ENCODE measurements at places on chromosomes 13 and 19.

GRCh38 chr19:5718579-5719273 is 1.2 kb downstream of the LONP1 start:
- peak; percentile 34 for DNase-seq

GRCh38 chr13:100890645-100891044 is 216.1 kb upstream of the TMTC4 start:
- DNase-seq: no peak

- DNase-seq: no peak
Observed at GRCh38 chr19:27759896-27760295, 1453.1 kb downstream of the UQCRFS1 start.

DNA sequence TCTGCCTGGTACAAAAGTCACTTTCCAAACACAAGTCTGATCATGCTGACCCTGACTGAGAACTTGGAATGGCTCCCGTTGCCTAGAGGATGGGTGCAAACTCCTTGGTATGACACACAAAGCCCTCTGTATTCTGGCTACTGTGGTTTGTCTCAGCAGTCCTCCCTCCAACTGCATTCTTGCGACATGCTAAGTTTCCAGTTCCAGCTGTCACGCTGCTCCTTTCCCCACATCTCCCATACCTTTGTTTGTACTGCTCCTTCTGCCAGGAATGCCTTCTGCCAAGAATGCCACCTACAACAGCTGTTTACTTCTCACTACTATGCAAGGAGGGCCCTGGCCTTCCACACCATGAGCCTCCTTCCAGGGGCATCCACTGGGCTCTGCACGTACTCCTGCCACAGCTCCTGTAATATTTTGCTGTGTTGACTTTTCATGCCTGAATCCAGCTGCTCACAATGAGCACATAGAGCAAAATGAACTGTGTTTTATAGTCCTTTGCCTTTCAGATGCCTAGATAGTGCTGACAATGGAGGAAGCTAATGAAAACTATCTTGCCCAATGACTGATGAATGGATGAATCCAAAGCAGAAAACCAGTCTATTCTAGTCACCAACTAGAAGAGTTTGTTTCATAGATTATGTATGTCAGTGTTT is 543.7 kb downstream of the EFNB2 start:
- DNase-seq: no peak

DNA sequence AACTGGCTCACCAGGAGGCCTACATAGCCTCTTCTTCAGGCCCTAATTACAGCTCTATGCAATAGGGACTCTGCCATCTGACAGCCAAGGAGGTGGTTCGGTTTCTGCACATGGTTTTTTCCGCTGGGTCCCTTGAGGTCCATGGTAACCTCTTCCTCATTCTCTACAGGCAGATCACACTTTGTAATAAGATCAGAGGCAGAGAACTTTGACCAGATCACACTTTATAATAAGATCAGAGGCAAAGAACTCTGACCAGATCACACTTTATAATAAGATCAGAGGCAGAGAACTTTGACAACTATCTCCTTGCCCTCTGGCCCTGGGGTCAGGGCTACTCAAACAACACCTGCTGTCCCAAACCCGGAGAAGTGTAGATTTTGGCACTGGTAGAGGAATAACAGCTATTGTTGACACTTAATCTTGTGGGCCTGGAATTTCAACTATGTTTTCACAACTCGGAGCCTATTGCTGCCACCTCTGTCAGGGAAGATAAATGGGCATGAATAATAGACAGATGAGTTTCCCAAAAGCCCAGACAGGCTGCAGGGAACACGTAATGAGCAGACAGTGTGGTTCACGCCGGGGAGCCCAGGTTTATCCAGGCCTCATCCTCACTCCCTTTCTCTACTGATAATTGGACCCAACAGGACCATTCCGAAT is 246.1 kb downstream of the UQCRFS1 start:
- no peak for DNase-seq

DNA sequence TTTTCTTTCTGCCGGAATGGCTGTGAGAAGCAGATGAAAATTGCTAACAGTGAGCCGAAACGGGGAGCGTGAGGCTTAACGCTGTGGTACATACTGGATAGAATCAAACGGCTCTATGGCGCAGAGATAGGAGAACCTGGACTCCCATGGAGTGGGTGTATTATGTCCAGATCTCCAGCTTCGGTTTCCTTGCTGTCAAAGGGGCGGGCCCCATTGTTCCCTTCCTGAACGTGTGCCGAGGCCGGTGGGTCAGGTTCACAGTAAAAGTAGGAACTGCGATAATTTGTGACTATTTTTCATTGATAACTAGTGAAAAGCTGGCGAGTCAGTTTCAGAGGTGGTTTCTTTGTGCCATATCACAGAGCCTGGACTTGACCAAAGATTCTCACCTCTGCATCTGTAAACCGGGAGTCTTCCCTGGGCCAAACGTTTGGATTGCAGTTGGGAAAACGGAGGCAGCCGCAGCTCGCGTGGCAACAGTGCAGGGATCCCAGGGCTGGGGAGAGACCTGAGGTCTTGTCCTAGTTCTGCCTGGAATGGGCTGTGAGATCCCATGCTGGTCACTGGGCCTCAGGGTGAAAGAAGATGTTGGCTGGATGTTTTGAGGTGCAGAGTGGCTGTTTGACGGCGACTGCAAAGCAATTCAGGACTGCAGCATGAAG is 752 bp downstream of the RPL18A start:
- DNase-seq: no peak

DNA sequence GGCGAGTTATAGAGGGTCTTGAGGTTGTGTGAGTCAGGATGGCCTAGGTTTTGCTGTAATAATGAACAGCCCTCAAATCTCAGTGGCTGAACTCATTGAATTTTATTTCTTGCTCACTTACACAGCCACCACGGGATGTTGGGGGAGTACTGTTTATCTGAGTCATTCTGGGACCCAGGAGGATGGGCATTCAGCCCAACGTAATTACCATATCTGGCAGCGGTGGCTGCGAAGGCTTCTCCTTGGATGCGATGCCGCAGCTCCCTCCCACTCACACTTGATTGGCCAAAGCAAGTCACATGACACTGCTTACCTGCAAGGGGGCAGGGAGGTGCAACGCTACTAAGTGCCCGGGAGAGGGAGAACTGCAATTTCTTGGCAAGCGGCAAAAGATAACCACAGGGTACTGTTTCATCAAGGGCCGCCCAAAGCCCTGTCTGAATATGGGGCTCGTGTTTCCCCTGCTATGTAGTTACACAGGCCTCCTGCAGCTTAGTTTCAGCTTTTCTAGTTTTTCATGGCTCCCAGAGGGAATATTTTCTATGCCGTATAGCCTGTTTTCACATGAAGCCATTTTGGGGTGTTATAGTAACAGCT is 19.9 kb downstream of the ZSWIM9 start:
- DNase-seq: peak; percentile 84

GRCh38 chr13:41568143-41568971 is 111.0 kb downstream of the RGCC start:
- DNase-seq: no peak

DNA sequence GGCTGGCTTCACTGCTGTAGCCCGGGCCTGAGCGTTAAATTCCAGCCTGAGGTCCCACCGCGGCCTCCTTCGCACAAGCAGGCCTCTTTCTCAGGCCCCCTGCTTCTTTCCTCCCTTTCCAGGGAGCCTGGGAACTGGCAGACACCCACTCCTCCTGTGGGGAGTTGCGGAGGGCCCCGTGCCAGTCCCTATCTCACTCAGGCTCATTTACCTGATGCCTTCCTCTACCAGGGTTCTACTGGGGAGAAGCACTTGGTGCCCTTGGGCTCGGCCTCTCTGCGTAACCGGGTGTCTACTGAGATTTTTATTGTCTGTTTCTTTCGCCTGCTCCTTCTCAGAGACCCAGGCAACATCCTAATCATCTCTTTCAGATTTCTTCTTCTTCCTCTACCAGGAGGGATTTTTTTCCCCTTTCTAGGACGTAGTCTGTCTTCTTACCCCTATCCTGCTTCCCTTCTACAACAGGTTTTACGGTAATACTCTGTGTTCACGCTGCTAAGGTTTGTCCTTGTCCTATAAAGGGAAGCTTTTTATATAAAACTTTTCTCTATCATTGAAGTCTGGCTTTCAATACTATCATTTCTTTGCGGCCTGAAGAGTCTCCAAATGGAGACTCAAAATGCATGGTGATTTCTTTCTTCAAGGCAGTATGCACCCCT is 135.4 kb upstream of the GPR12 start:
- no peak for DNase-seq

- DNase-seq: no peak
Observed at GRCh38 chr13:75797239-75797638, 161.1 kb downstream of the LMO7 start.

DNA sequence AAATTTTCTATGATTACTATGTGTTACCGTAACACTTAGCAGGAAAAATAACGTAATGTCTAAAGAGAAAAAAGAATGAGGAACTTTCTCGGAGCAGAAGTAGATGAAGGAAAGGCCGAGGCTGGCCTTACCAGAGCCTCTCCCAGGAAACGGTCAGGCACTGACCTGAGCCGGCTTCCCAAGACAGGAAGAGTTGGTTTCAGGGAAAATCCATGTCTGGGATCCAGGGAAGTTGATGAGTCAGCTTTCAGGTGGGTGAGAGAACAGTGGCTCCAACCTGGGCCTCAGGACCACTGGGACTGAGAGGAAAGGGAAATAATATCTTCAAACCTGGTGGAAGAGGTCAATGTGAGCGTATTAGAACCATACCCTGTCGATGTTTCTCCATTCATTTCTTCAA is 93.3 kb upstream of the UBL3 start:
- no peak for DNase-seq

GRCh38 chr19:51127032-51127431 is 2.3 kb downstream of the SIGLEC9 start:
- DNase-seq: no peak

GRCh38 chr13:36885901-36886300 is 34.1 kb downstream of the SMAD9 start:
- DNase-seq: no peak

- DNase-seq: no peak
Observed at GRCh38 chr19:21581646-21582240, 76.3 kb downstream of the ZNF429 start.

DNA sequence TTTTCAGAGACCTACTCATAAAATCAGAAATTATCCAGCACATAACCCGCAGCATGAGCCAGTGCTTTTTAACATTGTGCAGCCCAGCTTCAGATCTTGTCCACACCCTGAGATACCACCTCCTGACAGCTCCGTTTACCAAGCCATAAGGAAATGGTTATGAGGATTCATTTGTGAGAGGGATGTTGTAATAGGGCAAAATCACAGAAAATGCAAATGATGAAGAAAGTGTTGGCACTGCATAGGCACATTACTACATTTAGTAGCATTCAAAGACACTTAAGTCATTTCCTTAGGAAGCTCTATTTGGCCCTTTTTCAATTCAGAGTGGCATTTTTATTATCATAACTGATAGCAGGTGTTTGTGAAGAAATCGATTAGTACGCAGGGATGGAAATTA is 277.5 kb downstream of the DNAJC15 start:
- DNase-seq: no peak
